Stimulated activated CD8-positive, alpha-beta memory T cell treated with anti-CD3 and anti-CD28 coated beads, Interleukin-12 subunit alpha, Interleukin-12 subunit beta, amount 100 ng/mL, for 4 hours (primary cell): ENCODE measurements at places on chromosomes 1 and 21.

GRCh38 chr1:111856411-111857185 is 100.9 kb downstream of the DDX20 start:
- no peak for DNase-seq

- DNase-seq: no peak
Observed at GRCh38 chr1:199688133-199688676, 339.3 kb upstream of the NR5A2 start.

- no peak for DNase-seq
Observed at GRCh38 chr1:43042773-43043457, 84.2 kb upstream of the SLC2A1 start.

DNA sequence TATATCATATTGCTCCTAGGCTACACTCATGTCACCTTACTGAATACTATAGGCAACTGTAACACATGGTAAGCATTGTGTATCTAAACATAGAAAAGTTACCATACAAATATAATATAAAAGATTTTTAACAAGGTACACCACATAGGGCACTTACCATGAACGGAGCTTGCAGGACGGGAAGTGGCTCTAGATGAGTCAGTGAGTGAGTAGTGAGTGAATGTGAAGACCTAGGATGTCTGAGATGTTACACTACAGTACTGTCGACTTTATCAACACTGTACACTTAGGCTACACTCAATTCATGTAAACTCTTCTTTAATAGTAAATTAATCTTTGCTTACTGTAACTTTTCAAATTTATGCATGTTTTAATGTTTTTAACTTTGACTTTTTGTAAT is 81.0 kb upstream of the PLD5 start:
- no peak for DNase-seq

DNA sequence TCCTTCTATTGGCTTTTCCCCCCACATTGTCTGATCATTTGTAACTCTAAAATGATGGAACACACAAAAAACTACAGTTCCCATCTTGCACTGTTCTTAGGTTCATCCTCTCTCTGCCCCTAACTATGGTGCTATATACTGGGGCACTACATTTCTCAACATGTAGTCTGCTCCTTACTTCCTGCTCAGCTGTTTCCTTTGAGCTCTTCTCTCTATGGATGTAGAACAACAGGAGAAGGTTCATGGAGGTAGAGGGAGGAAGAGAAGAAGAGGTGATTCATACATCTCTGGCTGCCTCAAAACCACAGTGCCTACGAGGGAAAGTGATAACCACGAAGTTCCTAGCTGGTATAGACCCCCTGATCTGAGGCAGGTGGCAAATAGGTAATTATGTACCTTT is 7.0 kb upstream of the C1orf146 start:
- no peak for DNase-seq

DNA sequence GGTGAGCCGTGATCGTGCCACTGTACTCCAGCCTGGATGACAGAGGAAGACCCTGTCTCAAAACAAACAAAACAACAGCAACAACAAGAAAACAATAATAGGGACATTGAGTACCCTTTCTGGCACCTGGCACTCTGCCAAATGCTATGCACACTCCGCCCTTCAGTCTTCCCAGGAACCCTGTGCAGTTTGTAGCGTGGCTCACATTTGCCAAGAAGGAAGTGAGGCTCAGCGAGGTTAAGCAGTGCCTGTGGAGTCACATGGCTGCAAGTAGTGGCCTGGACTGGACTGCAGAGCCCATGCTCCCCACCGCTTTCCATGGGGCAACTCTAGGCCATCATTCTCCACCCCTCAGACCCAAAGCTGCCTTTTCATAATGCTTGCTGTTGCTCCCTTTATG is 5.3 kb upstream of the EVA1B start:
- no peak for DNase-seq

DNA sequence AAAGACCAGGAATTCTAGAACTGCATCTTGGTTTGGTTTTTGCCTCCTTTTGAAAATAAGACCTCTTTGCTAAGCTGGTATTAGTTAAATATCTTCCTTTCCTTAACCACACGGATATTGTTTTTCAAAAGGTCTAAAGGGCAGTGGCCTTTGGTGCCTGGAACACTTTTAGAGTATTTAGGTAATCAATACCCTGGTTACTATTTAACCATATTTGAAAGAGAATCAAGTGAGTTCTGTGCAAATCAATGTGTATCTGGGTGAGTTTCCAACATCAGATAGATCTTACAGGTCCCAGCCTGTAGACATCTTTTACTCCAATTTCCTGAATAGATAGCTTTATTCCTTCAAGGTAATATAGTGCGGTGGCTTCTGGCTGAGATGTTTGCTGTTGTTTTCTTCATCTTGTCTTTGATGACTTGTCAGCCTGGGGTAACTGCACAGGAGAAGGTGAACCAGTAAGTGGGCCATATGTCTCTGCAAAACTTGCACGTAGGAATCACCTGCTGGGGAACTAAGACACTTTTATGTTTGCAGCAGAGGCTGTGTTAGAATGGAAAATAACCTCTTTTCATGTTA is at the start of gene C8A:
TSS of gene C8A (plus strand) at position 277 of the 579 bp plus-strand sequence. CDS start at position 382, 105 bp downstream.
- DNase-seq: no peak

GRCh38 chr1:33975961-33976360 is 112.1 kb downstream of the HMGB4 start:
- no peak for DNase-seq

GRCh38 chr1:41481109-41481775 is 3.2 kb downstream of the EDN2 start:
- DNase-seq: no peak

- DNase-seq: no peak
Observed at GRCh38 chr1:231151811-231152210, 10.0 kb upstream of the TRIM67 start.

GRCh38 chr1:219220945-219221344 is 47.3 kb downstream of the LYPLAL1 start:
- DNase-seq: no peak

- DNase-seq: no peak
Observed at GRCh38 chr1:2987773-2988172, 33.5 kb upstream of the ACTRT2 start.

GRCh38 chr21:17819877-17820229 is 697 bp upstream of the C21orf91 start:
- DNase-seq: no peak

DNA sequence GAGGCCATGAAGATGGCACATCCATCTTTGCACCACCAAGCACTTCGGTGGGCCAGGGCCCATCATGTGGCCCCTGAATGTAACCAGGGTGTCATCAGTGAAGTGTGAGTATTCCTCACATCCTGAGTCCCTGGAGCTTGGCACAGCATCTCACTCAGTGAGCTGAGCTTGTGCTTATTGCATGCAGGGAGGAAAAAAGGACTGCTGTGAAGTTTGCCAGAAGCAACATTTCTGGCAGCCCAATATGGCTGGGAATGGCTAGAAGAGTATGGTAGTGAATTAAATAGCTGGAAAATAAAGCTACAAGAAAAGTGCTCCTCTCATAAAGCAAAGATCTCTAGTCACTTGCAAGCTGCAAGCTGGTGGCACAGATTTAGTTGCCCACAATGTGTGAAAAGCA is 109.3 kb downstream of the TNFSF18 start:
- DNase-seq: no peak

DNA sequence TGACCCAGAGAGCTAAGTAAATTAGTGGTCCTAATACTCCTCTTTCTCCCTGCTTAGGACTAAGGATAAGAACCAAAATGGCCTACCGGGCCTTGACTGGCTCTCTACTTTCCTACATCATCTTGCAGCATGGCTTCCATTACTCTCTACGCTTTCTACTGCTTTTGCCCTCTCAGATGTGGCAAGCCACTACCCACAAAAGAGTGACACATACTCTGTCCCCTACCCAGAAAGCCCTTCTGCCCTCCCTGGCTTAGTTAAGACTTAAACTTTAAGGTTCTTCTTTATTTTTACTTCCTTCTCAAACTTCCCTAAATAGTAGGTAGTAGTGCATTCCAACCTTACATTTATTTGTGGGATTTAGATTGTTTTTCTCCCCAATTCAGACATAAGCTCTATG is 228.1 kb downstream of the TPR start:
- no peak for DNase-seq

DNA sequence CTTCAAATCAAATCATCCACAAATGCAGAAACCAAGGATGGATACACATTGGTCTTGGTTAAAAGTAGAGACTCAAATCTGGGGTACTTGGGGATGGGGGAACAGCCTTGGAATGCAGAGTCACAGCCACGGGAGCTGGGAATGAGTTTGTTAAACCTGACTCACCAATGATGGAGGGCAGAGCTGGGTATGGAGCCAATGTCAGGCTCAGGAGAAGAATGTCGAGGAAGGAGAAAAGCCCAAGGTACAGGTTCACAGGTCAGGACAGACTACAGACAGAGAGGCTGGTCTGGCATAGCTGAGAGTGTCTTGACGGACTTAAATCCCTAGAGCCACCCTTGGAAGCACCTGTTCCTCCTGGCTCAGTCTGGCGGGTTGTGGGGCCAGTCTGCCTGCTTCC is 237.6 kb downstream of the NTNG1 start:
- no peak for DNase-seq

GRCh38 chr1:14435368-14436023 is 163.0 kb upstream of the KAZN start:
- DNase-seq: no peak

DNA sequence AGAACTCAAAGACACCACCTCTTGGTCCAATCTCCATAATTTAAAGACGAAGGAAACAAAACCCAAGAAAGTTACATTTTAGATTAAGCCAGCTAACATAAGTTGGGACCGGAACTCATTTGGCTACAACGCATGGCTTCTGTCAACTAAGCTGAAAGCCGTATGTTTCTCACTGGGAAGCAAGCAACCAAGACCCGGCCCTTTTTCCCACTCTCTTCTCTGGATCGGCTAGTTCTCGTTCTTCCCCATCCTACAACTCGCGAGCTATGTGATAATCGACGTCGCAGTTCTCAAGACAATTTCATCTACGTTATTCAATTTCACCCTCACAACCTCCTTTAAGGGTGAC is 601 bp downstream of the CCT8 start:
- DNase-seq: no peak

GRCh38 chr1:3293563-3294080 is 160.8 kb upstream of the ARHGEF16 start:
- DNase-seq: no peak

GRCh38 chr1:35590476-35591040 is 17.4 kb downstream of the TFAP2E start:
- DNase-seq: no peak

DNA sequence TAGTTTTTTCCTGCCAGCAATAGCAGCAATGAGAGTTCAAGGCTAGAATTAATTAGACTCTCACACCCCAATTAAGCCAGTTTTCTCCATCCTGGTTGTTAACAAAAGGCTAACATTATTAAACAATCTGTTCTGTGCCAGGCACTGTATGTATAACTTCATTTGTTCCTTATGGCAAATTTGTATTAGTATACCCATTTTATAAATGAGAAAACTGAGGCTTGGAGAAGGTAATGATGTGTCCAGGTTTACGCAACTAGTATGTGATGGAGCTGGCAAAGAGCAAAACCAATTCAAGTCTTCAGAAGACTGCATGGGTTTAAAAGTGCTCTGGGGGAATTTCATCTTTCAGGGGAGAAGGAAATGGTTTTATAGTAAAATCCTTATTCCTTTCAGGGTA is 38.3 kb upstream of the SLC9A1 start:
- DNase-seq: no peak

DNA sequence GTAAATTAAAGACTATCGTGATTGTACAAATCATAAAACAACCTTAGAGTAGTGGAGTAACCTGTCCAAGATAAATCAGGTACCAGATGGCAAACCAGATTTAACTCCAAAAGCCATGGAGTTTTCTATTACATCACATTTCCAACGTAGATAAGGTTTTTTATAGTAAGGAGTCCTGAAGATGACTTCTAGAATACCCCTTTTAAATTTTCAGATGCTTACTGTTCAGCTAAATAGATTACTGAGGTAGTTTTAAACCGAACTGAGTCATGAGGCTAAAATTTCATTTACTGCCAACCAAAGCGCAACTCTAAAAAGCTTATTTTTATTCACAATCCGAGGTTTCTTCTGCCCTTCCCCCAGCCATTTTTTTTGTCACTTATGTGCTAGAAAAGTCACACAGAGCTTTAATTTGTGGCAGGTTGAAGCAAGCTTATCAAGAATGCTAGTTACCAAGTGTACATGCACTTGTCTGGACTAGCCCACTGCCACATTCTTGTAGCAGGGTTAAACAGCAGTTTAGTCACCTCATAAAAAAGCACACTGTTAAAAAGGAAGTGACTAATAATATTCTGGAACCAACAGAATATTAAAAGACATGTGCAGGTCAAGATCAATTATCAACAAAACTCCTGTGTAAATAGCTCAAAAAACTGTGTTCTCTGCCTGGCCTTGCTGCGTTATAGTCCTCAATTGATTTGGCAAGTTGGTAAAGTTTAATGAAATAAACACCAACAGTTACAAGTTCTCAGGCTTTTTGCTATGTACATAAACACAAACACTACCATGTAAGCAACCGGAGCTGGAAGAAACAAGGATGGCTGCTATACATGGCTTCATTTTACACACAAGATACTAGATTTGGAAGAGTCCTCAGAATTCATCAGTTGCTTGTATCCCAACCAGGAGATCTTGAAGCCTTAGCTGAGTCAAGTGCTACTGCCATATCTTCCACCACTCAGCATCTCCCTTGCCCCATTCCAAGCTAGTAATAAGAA is 180.3 kb upstream of the DMRTA2 start:
- DNase-seq: no peak

- DNase-seq: no peak
Observed at GRCh38 chr21:35343046-35343819, 294.1 kb upstream of the RUNX1 start.

DNA sequence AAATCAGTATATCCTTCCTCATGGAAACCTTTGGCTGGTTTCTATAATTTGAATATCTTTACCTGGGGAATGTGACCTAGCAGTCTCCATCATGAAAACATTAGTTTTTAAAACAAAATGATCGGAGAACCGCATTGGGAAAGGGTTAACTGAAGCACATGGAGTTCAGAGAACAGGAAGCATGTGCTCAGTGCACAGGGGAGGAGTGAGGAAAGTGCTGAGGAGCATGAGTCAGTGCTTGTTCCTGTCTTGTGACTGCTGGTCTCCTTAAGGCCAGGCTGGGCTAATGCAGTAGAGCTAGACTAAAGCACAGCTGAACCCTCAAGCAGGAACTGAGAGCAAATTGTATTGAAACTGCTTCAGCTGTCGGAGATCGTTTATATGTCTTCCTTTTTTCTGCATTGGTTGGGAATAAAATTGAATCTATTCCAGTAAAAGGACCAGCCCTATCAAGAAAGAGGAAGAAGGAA is 5.8 kb downstream of the IFI16 start:
- DNase-seq: peak; percentile 49
